NCI-H2171 (cell line): ENCODE measurements at places on chromosomes 3 and 15.

GRCh38 chr15:59384507-59384906 lies 11.8 kb upstream of the MYO1E start:
- DNase-seq: no peak

- no peak for DNase-seq
These were observed 62.1 kb downstream of the NCEH1 start for GRCh38 chr3:172648747-172649146.

DNA sequence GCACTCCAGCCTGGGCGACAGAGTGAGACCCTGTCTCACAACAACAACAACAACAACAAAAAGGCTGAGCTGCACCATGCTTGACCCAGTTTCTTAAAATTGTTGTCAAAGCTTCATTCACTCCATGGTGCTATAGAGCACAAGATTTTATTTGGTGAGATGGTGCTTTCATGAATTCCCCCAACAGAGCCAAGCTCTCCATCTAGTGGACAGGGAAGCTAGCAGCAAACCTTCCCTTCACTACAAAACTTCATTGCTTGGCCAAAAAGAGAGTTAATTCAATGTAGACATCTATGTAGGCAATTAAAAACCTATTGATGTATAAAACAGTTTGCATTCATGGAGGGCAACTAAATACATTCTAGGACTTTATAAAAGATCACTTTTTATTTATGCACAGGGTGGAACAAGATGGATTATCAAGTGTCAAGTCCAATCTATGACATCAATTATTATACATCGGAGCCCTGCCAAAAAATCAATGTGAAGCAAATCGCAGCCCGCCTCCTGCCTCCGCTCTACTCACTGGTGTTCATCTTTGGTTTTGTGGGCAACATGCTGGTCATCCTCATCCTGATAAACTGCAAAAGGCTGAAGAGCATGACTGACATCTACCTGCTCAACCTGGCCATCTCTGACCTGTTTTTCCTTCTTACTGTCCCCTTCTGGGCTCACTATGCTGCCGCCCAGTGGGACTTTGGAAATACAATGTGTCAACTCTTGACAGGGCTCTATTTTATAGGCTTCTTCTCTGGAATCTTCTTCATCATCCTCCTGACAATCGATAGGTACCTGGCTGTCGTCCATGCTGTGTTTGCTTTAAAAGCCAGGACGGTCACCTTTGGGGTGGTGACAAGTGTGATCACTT lies 2.0 kb downstream of the CCR5 start:
- DNase-seq: no peak

- DNase-seq: peak; percentile 49
These were observed 54.8 kb downstream of the ZBTB20 start for GRCh38 chr3:115092220-115092791.

GRCh38 chr3:157414861-157415260 lies 21.8 kb upstream of the PTX3 start:
- peak; percentile 87 for DNase-seq

- no peak for DNase-seq
These were observed 36.2 kb downstream of the ZPLD1 start for GRCh38 chr3:102471001-102471400.

DNA sequence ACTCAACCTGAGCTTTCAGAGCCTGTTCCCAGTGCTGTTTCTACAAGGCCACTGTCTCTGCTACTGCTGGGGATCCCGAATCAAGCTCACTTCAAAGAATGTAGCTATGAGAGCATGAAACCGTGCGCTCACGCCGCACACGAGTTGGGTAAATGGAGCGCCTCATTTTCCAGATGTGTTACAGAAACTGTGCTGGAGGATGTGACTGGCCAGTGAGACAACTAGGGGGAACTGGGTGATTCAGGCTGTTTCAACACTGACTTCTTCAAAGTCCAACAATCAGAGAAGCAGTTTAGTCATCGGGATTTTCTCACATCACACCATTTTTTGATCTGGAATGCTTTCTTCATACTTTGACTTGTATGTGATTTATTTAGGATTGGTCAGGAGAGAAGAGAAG lies 3.5 kb downstream of the ZNF710 start:
- DNase-seq: no peak

GRCh38 chr3:123104550-123104949 lies 37.7 kb downstream of the PDIA5 start:
- DNase-seq: no peak

- DNase-seq: no peak
These were observed 502.2 kb downstream of the PYDC2 start for GRCh38 chr3:191963182-191963581.

- DNase-seq: no peak
These were observed 13.4 kb downstream of the TAMM41 start for GRCh38 chr3:11832981-11833905.
